Kidney capillary endothelial cell (primary cell): ENCODE measurements at places on chromosomes 7 and 10.

DNA sequence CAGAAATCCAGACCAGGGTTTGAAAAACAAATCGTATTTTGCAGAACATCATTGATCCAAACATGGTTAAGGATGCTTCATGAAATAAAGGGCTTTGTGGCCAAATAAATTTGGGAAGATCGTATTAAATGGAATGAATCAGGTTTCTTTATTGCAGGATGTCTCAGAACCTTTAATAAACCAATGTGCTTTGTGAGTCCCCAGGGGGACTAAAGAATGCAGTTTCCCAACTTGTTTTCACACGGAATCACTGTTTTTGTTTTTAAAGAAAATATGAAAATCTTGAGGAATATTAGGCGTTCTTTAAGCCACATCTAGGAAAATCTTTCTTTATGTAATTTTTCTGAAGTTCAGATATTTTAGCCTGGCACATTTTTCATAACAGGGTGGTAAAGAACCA lies 16.8 kb upstream of the CCDC172 start:
- no peak for DNase-seq

- DNase-seq, result no peak
Observed at GRCh38 chr7:103824251-103824650, 165.2 kb downstream of the RELN start.

DNA sequence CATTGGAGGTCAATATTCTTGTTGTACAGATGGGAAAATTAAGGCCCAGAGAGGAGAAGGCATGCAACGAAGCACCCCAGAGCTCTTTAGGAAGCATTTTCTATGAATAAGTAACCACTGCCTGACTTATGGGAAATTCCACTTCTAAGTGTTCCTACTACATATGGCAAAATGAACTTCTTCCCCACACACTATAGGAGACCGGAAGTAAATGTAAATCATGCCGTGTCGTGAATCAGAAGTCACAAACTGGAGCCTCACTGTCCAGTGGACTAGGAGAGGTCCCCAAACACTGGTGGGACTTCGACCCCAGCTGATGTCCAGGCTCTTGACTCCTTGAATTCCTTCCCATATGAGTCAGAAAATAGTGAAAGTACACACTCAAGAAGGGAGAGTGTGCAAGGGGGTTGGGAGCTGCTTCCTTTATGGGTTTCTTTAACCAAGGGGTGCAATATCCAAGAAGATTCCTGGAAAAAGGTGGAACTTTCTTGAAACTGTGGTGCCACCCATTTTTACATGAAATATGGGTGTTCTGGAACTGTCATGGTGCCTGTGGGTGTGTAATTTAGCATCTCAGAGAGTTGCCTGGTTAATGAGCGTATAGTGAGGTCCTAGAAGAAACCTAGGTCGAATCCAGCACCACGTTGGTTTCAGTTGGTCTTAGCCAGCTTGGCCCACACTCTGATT lies 6.7 kb downstream of the RASSF4 start:
- DNase-seq, result no peak

DNA sequence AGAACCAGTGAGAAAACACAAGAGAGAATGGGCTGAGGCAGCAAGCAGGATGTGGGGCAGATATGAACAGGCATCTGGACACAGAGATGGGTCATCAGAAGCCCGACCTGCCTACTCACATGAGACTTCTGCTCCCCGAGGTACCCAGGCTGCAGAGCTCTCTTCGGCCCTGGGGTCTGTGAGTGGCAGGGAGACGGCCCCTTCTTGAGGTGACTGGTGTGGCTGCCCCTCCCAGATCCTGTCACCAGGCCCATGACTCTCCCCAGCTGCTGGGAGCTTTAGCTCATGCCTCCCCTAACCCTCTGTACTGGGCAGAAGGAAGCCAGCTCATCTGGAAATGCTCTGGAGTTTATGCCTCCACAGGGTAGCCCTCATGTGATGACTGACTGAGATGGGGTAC lies 157.6 kb upstream of the PCBD1 start:
- no peak for DNase-seq

DNA sequence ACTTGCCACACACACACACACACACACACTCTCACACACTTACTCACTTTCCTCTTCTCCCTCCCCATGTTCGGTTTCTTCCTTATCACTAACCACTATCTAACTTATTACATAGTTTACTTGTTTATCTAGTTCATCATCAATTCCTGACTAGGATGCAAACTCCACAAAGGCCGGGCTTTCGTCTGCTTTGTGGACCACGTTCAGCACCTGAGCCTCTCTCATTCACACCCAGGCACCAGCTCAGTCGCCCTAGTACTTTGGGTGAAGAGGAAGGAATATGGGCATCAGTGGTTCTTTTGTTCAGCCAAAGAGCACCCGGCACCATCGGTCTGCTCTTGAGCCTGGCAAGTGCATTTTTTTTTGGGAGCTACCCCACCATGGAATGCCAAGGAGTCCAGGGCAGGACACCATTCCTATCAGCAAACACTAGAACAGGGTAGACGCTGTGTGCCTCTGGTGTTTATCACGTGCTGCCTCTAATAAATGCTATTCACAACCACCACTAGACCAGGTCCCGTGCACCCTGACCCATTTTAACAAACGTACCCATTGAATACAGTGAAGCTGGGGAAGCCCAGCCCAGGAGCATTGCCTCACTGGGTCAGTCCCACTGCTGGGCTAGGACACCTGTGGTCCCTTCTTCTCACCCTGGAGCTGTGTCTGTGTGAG lies 2.2 kb downstream of the C10orf67 start:
- no peak for DNase-seq

DNA sequence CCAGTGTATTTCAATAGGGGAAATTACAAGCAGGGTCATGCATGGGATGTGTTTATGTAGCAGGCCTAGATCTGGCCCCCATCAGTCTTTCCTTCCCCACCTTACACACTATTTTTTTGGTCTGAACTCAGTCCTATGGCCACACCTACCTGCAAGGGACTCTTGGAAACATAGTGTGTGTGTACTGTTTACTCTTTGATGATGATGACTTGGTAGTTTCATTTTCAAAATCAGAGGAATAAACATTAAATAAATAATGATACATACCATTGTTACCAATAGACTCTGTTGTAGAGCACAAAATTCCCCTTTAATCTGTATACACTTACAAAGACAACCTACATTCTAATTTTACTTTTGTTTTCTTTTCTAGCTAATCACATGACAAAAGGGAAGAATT lies 191.0 kb downstream of the ZEB1 start:
- DNase-seq, result no peak

DNA sequence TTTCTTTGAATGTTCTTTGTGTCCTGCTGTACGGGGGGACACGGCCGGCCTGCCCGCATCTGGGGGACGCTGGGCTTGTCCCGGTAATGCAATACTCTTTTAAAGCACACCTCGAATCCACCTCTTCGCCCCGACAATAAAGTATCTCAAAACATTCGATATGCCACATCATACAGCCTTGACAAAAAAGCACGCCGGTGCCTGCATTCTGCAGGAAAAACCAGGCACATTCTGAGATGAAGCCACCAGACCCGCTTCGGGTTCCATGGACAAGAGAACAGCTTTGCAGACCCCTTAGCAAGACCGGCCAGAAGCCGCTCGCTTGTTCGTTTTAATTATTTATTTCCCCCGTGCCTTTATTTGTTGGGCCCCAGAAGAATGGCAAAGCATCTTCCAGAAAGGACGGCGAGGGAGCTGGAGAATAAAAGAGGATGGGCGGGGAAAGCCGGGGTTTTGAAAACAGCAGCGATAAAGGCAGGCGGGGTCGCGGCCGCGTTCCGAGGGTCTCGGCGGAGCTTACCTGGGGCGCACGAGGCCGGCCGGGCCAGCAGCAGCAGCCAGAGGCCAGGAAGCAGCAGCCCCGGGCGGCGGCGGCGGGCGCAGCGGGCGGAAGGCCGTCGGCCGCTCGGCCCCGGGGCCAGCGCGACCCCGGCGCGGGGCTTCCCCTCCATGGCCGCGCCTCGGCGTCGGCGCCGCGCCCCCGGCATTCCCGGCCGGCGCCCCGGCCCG lies 462 bp downstream of the KIAA1549 start:
- no peak for DNase-seq

GRCh38 chr7:154928136-154929005 lies 74.6 kb downstream of the PAXIP1 start:
- peak; percentile 90 for DNase-seq

DNA sequence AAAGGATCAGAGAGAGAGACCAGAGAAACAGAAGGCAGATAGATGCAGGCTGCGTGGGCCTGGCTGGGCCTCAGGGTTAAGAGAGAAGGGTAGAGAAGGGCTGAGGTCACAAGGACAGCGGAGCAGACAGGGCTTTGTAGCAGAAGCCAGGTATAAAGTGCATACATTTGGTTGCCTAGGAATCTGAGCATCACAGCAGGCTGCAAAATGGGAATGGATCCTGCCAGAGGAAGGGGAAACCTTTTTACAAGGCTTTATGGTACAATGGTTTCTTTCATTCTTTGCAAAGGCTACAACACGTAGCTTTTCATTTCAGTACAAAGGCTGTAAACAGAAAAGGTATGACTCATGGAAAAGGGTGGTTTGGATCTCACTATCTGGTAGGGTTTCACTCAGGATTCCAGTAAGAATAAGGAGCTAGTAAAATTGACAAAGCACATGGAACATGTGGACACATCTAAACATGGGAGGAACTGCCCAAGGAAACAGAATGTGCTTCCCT lies 275.1 kb downstream of the DOCK4 start:
- DNase-seq, result no peak

DNA sequence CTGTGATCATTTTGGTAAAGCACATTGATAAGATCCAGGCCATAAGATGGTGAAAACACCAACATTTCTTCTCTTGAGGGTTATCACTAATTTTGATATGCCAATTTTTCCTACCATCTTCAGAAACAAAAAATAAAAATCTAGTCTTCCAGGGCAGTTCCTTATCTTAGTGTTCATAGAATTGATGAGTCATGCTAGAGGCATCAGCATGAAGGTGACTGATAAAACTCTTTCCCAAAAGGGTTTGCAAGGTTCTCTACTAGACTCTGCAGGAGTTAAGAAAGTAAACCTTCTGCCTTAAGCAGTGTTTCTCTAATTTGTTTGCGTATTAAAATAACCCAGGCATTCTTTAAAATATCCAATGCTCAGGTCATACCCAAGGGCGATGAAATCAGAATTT lies 483.1 kb upstream of the CNTNAP2 start:
- no peak for DNase-seq

- DNase-seq, result no peak
Observed at GRCh38 chr10:90674928-90675327, 182.9 kb downstream of the HTR7 start.

GRCh38 chr7:929311-929711 lies 25.2 kb downstream of the ADAP1 start:
- no peak for DNase-seq

- no peak for DNase-seq
Observed at GRCh38 chr7:104773796-104774195, 240.2 kb upstream of the KMT2E start.

DNA sequence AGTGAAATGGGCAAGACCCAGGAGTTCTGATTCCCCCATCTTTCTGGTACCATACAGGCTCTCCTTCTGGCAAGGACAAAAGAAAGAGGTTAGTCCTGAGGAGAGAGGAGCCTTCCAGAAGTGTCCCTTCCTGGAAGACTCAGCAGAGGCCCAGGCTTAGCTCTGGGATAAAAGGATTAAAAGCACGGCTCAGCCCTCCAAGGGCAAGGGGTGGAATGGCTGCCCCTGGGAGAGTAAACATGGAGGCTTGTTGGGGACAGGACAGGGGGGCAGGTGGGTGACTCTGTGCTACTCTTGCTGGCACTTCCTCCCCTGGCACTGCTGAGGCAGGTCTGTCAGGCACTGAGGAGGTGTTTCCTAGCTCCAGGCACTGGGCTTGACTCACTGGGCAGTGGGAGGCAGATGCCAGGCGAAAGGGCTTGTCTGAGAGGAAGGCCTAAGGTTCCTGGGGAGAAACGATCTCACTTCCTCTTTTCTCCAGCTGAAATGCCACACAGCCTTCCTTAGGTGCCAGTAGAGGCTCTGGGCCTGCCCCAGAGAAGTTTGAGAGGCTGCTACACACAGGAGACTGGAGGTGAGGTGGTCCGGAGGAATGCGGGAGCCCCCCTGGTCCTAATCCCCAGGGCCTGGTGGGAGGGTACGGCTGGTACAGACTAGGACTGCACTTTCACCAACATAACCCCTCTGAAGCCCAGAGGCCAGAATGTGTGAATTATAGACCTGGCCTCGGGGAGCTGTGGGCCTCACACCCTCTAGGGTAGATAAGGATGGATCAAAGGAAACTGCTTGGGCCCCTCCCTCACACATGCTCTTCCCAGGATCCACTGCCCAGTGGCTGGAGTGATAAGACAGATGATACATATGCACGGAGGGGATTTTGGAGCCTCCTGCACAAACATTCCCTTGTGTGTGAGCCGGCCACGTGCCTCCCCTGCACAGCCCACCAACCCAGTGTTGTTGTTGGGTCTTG lies 63.2 kb upstream of the PODXL start:
- peak; percentile 60 for DNase-seq

GRCh38 chr10:99394761-99395386 lies 35.5 kb downstream of the GOT1 start:
- DNase-seq, result no peak

DNA sequence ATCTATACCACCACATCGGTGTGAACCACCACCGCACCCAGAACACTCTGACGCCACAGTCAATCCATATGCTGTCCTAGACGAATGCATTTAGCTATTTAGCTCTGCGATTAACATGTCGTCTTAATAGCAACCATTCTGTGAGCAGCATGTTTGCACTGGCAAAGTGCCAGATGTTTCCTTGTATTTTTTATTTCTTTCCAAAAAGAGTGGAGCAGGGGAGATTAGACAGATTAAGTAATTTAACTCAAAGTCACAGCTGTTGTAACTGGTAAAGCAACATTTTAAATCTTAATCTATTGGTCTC lies 57.0 kb upstream of the ARL4A start:
- DNase-seq, result no peak

- no peak for DNase-seq
Observed at GRCh38 chr10:35552650-35553342, 52.3 kb upstream of the GJD4 start.

DNA sequence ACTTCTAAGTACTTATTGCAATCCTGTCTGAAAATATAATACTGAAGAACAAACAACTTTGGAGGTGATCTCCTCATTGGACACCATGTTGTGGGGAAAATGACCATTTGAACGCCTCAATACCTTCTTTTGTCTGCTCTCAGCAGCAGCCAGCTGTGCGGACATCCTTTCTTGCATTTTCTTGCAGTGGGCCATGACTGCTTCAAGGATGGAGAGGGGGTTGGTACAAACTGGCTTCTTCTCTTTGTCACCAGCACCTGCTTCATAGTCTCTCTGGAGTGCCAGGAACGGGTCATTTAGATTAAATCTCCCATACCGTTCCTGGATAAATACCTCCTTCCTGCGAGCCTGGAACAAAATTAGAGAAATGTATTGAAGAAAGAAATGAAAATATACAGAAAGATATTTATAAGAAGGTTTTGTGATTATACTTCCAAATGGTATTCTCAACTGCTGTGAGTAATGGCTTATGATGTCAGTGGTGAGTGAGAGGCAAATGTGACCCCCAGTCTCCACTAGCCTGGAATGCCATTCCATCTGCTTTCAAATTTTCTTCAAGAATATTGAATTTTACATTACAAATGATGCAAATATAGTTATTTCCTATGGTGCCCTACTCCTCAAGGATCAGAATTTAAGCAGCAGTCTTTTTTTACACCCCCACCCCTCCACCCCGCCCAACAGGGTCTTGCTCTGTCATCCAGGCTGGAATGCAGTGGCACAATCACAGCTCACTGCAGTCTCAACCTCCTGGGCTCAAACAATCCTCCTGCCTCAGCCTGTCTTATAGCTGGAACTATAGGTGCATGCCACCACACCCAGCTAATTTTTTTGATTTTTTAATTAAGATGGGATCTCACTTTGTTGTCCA lies 62.4 kb downstream of the CTTNBP2 start:
- no peak for DNase-seq
